ENCODE measurements at places on chromosomes 4 and X. TPM values are rescaled to one million over a fixed set of nuclear protein-coding genes. Genes with fewer than 3 reads are reported as not detected.

DNA sequence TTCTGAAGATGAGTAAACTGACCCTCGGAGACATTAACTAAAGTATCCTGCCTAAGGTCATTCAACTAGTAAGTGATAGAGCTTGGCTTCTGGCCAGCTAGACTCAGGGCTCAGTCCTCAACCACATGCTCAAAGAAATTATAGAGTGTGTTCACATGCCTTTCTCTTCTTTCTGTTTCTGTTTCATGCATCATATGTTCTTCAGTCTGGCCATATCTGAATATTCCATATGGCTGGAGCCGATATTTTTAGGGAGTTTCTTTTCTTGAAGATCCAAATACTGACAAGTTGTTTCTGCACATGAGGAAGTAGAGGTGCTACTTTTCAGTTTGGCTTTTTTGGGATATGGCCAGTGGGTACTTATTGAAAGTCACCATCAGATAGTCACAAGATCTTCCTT, 44.9 kb downstream of the MMRN1 start:
- no peak for DNase-seq

GRCh38 chrX:121036137-121036536, 11.3 kb upstream of the GLUD2 start:
- DNase-seq: no peak

DNA sequence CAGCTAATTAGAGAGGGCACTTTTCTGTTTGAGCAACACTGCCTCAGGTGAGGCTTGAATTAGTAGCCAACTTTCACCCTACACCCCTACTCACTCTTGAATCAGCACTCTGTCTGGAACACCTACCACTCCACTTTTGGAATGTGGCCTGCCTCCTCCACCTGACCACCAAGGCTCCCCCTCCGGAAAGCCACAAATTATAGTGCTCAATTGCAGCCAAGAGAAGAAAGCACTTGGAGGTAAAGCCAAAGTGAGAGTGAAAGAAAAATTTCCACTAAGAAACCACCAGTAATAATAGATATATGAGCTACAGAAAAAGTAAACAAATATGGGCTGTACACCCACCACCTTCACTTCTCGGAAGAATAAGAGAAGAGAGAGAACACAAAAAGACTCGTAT, 41.1 kb downstream of the PPP3CA start:
- DNase-seq: no peak

GRCh38 chr4:27358269-27358668, 497.6 kb downstream of the STIM2 start:
- DNase-seq: no peak

The SMIM31 gene
- total RNA-seq: not detected

The OTC gene
- not detected for total RNA-seq

The SSX4B gene
- total RNA-seq: not detected

The PLXNB3 gene
- total RNA-seq: 2.2 TPM

The VCX3B gene
- total RNA-seq: not detected

All from skin of body (tissue), 3 donors.